ENCODE measurements at places on chromosomes 5 and 9. TPM values are rescaled to one million over a fixed set of nuclear protein-coding genes. Genes with fewer than 3 reads are reported as not detected.

The PCDHAC1 gene
- total RNA-seq: not detected

The C1QTNF3 gene
- total RNA-seq: 1.4 TPM

- DNase-seq: no peak
These were observed at the start of gene ACOT12 for GRCh38 chr5:81393783-81394718. ACOT12 (minus strand) TSS chr5:81394134; CDS start chr5:81394114, 20 bp downstream.

DNA sequence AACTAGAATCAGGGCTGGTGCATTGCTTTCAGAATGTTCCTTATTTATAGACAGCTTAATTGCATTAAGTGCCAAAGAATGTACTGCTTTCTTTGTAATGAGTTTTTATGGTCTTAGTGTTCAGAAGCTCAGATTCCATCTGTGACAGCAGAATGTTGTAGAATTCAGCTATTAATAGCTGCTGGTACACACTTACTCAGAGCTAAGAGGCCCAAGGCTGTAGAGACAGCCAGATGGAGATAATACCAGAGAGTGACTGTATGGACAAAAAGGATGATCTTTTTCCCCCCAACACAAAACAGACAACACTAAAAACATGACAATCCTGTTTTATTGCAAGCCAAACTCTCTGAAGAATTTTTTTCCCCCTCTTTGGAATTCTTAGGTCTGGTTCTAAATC is 50.2 kb downstream of the PPP2R2B start:
- no peak for DNase-seq

DNA sequence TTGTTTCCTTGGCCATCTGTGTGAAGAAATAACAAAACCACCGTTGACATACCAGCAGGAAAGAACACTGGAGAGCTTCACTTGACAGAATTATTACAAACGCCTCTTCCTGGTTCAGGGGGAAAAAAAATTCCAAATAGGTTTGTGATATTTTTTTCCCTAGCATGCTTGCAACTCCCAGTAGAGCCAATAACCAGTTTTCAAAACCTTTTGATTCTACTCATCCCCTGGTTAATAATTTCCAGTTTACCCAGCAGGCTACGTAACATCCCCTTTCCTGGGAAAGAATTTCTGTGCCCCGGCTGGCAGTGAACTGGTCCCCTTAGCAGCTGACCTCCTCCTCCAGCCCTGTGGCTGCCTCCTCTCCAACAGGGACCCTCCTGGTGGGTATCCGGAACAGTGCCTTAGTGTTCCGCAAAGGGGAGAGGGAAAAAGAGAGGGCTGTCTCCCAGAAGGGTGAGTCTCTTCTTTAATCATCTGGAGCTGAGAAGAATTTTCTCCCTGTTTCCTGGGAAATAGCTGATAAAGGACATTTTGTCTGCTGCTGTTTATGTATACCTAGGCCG is 72.8 kb upstream of the BOD1 start:
- no peak for DNase-seq

DNA sequence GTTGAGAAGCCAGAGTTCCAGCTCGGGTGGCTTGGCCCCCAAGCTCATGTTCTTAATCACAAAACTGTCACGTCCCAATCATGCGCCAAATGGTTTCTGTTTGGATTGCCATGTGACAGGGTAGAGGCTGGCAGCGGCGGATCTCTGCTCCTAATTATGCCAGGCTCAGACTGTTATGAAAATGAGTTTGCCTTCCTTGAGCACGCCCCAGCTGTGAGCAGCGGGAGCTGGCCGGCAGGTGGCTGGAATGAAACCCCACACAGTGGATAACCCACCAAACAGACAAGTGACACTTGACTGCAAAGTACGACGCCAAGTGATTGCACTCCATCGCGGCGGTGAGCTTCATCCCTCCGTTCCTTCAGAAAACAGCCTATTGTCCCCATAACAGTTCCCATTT is 75.4 kb downstream of the CFAP77 start:
- DNase-seq: no peak

DNA sequence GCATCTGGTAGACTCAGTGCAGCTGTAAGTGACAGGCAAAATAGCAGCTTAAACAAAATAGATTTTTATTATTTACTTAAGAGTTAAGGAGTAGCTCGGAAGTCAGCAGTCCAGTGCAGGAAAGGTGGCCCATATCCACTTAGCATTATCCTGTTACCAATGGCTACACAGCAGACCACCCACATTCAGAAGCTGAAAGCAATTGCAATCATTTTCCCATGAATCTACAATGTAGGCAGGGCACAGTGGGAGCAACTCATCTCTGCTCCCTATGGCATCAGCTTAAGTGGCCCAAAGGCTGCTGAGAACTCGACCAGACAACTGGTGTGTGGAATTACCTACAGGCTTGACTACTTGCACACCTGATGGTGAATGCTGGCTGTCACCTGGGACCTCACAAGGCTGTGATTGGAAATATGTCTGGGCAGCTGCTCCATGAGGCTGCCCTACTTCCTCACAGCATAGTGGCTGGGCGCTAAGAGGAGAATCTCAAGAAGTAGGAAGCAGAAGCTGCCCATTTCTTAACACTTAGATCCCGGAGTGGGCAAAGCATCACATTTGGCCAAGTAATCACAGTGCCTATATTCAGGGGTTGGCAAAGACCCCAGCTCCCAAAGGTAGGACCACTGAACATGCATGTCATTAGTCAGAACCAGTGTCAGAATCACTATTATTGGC is 56.4 kb downstream of the SNX18 start:
- DNase-seq: no peak

Data from CD8-positive, alpha-beta memory T cell (primary cell).